ENCODE measurements at places on chromosomes 3 and 15. TPM values are rescaled to one million over a fixed set of nuclear protein-coding genes. Genes with fewer than 3 reads are reported as not detected.

- DNase-seq, result no peak
- no peak overlapping the region for H3K4me3 ChIP-seq
- H3K36me3 ChIP-seq, result no peaks in the 10 kb centered on the region
- no peaks in the 10 kb centered on the region for H3K27me3 ChIP-seq
- H3K27ac ChIP-seq, result no peak overlapping the region
- H3K4me1 ChIP-seq, result no peaks in the 10 kb centered on the region
Measured at GRCh38 chr3:116842254-116842957, 132.8 kb downstream of the TUSC7 start.

Gene ABHD14A
- total RNA-seq, result 9.4 TPM

DNA sequence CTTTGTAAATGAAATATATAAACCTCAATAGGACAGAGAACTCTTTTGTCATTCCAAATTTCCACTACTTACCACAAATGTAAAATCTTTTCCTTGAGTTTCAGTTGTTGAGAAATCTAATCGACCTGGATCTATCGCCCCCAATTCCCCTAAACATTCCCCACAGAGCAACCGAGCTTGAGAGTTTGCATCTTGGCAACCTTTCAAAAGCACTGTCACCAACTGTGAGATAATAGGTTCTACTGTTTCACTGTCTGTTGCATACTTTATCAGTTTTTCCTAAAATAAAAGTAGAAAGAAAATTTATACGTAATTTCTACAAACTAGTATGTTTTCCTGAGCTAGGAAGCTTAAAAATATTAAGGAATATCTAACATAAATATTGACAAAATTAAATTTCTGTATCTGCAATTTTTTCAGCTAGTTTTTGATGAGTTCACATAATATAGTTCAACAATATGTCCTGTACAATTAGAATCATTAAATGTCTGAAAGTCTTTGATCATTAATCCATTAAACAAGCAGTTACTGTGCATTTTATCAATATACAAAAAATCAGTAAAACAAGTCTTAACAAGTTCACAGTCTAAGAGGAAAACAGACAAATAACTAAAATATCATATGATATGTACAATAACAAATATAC, 54.5 kb downstream of the ATR start:
- H3K4me3 ChIP-seq, result no peak overlapping the region
- no peak overlapping the region for H3K27ac ChIP-seq
- peaks cover 51% of the 10 kb centered on the region for H3K36me3 ChIP-seq
- peak; percentile 30 for DNase-seq
- H3K27me3 ChIP-seq, result no peaks in the 10 kb centered on the region
- H3K4me1 ChIP-seq, result peaks cover 4% of the 10 kb centered on the region

DNA sequence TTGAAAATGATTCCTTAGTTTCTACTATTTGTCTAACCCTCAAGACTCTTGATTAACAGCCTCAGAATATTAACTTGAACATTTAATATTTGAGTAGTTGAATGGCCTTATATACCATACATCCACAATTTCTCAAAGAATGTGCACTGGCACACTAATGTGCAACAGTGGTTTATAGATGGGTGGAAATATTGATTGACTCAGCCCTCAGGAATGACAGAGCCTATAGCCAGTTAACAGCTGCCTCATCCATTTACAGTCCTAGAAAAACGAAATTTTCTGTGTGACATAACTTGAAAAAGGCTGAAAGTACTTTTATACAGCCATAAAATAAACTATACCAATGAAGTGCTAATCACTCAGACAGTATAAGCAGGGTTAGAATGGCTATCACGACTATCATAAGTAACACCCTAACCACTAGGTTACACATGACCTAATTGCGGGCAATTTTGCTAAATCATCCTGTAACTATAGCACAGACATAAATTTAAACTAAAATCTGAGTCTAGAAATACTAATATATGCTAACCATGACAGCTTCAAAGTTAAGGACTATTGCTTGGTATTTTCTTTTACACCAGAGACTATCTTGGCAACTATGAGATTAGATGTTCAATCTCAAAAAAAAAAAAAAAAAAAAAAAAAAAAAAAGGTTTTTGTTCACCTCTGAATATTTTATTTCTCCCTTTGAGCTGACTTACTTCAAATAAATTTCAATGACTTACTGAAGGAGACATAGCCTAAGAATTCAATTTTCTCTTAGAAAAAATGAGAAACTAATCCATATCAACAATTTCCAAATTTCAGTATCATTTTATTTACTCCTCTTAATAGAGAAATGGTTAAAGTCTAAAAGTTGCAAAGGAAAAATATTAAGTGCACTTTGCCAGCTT, 9.3 kb downstream of the SECISBP2L start:
- H3K4me3 ChIP-seq, result no peak overlapping the region
- no peaks in the 10 kb centered on the region for H3K27me3 ChIP-seq
- H3K27ac ChIP-seq, result no peak overlapping the region
- H3K36me3 ChIP-seq, result peaks cover 16% of the 10 kb centered on the region

- H3K27ac ChIP-seq, result no peak overlapping the region
- no peak overlapping the region for H3K4me3 ChIP-seq
- H3K27me3 ChIP-seq, result peaks cover 3% of the 10 kb centered on the region
- no peaks in the 10 kb centered on the region for H3K36me3 ChIP-seq
- no peaks in the 10 kb centered on the region for H3K4me1 ChIP-seq
Measured at GRCh38 chr3:53643757-53644156, 149.3 kb downstream of the CACNA1D start.

Gene GOLGA6L4
- total RNA-seq, result 2.1 TPM

- H3K4me3 ChIP-seq, result no peak overlapping the region
- no peak overlapping the region for H3K27ac ChIP-seq
- H3K36me3 ChIP-seq, result no peaks in the 10 kb centered on the region
- no peaks in the 10 kb centered on the region for H3K4me1 ChIP-seq
- no peak for DNase-seq
- H3K27me3 ChIP-seq, result no peaks in the 10 kb centered on the region
Measured at GRCh38 chr3:155404486-155404885, 111.0 kb upstream of the STRIT1 start.

GRCh38 chr3:130480736-130481135, 36.2 kb upstream of the COL6A6 start:
- 0 out of 3 replicates have a peak, but pooled peaks cover 4% of the 10 kb centered on the region for H3K36me3 ChIP-seq
- H3K4me1 ChIP-seq, result no peaks in the 10 kb centered on the region
- no peaks in the 10 kb centered on the region for H3K27me3 ChIP-seq
- peak; percentile 13 for DNase-seq
- no peak overlapping the region for H3K27ac ChIP-seq

- H3K27me3 ChIP-seq, result peaks cover 11% of the 10 kb centered on the region
- DNase-seq, result no peak
- peaks cover 11% of the 10 kb centered on the region for H3K4me1 ChIP-seq
- no peak overlapping the region for H3K27ac ChIP-seq
Measured at GRCh38 chr3:42525736-42526345, 23.4 kb downstream of the VIPR1 start.

GRCh38 chr3:179174898-179175297, 26.7 kb downstream of the PIK3CA start:
- H3K4me1 ChIP-seq, result no peaks in the 10 kb centered on the region
- H3K36me3 ChIP-seq, result no peaks in the 10 kb centered on the region
- no peak overlapping the region for H3K4me3 ChIP-seq
- no peaks in the 10 kb centered on the region for H3K27me3 ChIP-seq
- H3K27ac ChIP-seq, result no peak overlapping the region
- DNase-seq, result no peak

DNA sequence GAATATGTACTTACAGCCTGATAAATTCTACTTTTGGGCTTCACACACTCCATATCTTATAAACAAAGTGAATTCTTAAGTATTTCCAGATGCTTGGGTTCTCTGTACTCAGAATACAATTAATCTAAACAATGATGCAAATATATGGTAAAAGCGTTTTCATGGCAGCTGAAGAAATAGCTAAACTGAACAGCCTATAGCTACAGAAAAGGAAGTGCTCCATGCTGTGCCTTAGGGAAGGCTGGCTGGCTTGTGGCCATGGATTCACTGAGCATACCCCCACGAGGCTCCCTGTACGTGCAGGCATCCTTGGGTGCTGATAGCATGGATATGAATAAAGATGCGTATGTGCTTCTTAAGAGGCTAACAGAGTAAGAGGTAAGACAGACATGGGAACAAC, 264.0 kb downstream of the KLF13 start:
- no peak overlapping the region for H3K4me3 ChIP-seq
- no peaks in the 10 kb centered on the region for H3K4me1 ChIP-seq
- no peak for DNase-seq
- no peaks in the 10 kb centered on the region for H3K36me3 ChIP-seq

Gene MNS1
- 2.5 TPM for total RNA-seq

Gene FANCD2OS
- not detected for total RNA-seq

DNA sequence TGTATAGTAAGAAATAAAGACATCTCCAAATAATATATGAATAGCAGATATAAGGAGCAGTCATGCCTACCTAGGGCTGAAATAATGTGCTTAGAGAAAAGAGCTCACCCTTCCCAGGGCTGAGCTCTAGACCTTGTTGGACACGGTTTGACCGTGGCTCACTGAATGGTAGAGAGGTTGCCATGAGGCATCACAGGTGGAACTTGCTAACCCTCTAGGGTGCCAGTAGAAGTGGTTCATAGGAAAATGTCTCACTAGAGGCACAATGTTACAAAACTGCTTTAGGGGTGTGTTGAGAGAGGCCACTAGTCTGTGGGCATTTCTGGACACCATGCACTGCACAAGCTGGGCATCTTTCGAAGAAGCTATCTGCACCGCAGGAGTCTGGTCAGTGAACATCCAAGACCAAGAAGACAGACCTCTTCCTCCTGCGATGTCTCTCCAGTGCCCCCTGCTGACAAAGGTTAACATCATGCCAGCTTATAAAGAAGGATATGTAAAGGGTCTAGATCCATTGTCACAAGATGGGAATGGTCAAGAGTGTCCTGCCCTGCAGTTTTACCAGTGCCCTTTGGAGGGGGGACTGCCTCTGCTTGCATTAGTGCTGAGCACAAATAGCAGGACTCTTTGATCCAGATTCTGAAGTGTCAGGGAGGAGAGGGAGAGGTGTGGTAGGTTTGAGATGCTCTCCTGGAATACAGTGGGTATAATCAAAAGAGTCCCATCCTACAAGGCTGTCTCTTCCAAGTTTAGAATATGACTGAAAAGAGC, 266.8 kb downstream of the ZNF385D start:
- peak; percentile 22 for DNase-seq
- no peaks in the 10 kb centered on the region for H3K36me3 ChIP-seq
- H3K4me3 ChIP-seq, result no peak overlapping the region
- H3K27me3 ChIP-seq, result no peaks in the 10 kb centered on the region
- no peak overlapping the region for H3K27ac ChIP-seq

DNA sequence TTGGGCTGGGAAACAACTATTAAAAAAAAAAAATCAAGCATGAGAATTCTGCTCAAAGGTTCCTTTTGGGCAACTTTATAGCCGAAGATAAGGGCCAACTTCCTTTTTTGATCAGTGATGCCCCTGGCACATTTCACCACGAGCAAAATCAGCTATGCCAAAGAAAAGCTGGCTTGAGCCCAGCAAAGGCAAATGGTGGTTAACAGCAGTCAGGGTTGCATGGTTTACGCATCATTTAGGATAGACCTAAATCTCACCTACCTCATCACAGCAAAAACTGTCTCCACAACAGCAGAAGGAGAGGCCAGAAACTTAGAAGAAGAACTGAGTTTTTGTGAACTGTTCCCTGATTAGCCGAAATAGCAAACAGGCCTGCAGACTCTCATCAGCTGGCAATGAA, 220.1 kb upstream of the CDIN1 start:
- no peak overlapping the region for H3K4me3 ChIP-seq
- no peaks in the 10 kb centered on the region for H3K4me1 ChIP-seq
- H3K27ac ChIP-seq, result no peak overlapping the region
- no peak for DNase-seq

- H3K4me1 ChIP-seq, result no peaks in the 10 kb centered on the region
- no peak overlapping the region for H3K27ac ChIP-seq
- no peak overlapping the region for H3K4me3 ChIP-seq
- no peak for DNase-seq
- H3K36me3 ChIP-seq, result no peaks in the 10 kb centered on the region
Measured at GRCh38 chr3:17050071-17050470, 165.3 kb downstream of the PLCL2 start.

- H3K36me3 ChIP-seq, result no peaks in the 10 kb centered on the region
- no peaks in the 10 kb centered on the region for H3K27me3 ChIP-seq
- H3K4me3 ChIP-seq, result no peak overlapping the region
- no peak for DNase-seq
- peaks cover 6% of the 10 kb centered on the region for H3K4me1 ChIP-seq
Measured at GRCh38 chr15:59538494-59538893, 73.1 kb upstream of the GCNT3 start.

DNA sequence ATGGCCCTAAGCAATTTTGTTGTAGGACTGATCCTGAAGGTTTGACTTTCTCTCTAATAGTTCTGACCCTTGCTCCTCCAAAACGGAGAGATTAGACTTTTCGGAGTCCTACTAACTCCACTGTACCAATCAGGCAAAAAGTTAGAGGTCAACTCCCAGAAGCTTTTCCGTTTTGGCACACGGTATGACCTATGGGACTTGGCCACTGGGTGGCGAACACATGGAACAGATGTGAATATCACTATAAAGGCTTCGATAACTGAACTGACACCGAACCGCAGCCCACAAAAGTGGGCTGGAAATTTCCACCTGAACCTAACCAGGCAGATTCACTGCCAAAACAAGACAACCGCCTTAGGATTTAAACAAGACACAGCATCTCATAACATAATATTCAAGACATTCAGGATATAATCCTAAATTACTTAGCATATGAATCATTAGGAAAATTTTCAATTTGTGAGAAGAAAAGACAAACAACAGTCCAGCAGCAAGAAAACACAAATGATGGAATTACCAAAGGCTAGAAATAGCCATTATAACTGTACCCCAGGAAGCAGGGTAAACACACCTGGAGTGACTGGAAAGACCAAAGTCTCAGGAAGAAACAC, 12.2 kb upstream of the TM2D3 start:
- no peaks in the 10 kb centered on the region for H3K4me1 ChIP-seq
- H3K27ac ChIP-seq, result no peak overlapping the region
- H3K36me3 ChIP-seq, result peaks cover 9% of the 10 kb centered on the region
- H3K4me3 ChIP-seq, result no peak overlapping the region
- no peaks in the 10 kb centered on the region for H3K27me3 ChIP-seq

- H3K27ac ChIP-seq, result no peak overlapping the region
- no peak for DNase-seq
- no peaks in the 10 kb centered on the region for H3K27me3 ChIP-seq
- H3K4me3 ChIP-seq, result no peak overlapping the region
- no peaks in the 10 kb centered on the region for H3K36me3 ChIP-seq
Measured at GRCh38 chr3:187794731-187795130, 49.5 kb upstream of the BCL6 start.

Gene SI
- total RNA-seq, result not detected

Gene GHSR
- total RNA-seq, result not detected

Gene IL20RB
- 4.6 TPM for total RNA-seq

- H3K36me3 ChIP-seq, result no peaks in the 10 kb centered on the region
- H3K4me1 ChIP-seq, result peaks cover 37% of the 10 kb centered on the region
- H3K4me3 ChIP-seq, result no peak overlapping the region
- H3K27ac ChIP-seq, result peak overlapping the region; percentile 77
- no peaks in the 10 kb centered on the region for H3K27me3 ChIP-seq
Measured at GRCh38 chr15:89783111-89783860, 7.2 kb downstream of the MESP2 start.

Measured in K562 (cell line).